ENCODE measurements at places on chromosomes 12 and 14.

DNA sequence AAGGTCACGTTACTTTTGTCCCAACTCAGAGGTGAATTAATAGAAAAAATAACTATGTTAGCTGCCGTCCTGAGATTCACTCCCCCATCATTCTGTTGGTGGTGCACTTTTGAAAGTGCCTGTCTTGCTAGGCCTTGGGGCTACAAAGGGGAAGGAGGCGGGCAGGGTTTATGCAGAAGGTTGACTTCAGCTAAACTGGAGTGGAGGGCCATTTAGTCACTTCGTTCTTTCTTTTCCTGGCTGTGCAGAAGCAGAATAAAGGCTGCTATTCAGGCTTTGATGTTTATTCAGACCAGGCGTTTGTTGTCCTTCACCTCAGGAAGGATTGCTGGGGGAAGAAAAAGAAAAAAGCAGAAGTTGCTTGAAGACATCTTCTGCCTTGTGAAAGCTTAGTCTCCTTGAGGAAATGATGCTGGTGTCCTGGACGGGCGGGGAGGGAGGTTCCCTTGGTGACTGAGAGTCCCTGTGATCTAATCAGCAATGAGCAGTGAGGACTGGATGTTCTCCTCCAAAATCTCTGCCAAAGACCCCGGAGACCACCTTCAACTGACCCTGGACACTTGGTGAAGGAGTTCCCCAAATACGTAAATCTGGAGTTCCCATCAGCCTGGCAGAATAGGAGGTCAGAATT, 4.0 kb downstream of the GLT1D1 start:
- no peaks in the 10 kb centered on the region for H3K4me1 ChIP-seq
- DNase-seq, result no peak
- H3K27ac ChIP-seq, result no peak overlapping the region
- H3K4me3 ChIP-seq, result no peak overlapping the region
- H3K36me3 ChIP-seq, result no peaks in the 10 kb centered on the region
- H3K27me3 ChIP-seq, result peaks cover 2% of the 10 kb centered on the region

GRCh38 chr14:75293920-75294648, 15.5 kb downstream of the FOS start:
- peaks cover 16% of the 10 kb centered on the region for H3K4me1 ChIP-seq
- H3K4me3 ChIP-seq, result peak overlapping the region; percentile 34
- peak; percentile 96 for DNase-seq
- no peaks in the 10 kb centered on the region for H3K36me3 ChIP-seq

DNA sequence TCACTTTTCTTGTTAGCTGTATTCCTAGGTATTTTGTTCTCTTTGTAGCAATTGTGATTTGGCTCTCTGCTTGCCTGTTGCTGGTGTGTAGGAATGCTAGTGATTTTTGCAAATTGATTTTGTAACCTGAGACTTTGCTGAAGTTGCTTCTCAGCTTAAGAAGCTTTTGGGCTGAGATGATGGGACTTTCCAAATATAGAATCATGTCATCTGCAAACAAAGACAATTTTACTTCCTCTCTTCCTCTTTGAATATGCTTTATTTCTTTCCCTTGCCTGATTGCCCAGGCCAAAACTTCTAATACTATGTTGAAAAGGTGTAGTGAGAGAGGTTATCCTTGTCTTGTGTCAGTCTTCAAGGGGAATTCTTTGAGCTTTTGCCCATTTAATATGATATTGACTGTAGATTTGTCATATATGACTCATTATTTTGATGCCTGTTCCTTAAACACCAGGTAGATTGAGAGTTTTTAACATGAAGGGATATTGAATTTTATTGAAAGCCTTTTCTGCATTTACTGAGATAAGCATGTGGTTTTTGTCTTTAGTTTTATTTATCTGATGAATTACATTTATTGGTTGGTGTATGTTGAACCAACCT, 26.7 kb downstream of the CLECL1 start:
- no peaks in the 10 kb centered on the region for H3K36me3 ChIP-seq
- H3K4me1 ChIP-seq, result no peaks in the 10 kb centered on the region
- H3K27me3 ChIP-seq, result no peaks in the 10 kb centered on the region
- no peak overlapping the region for H3K27ac ChIP-seq
- H3K4me3 ChIP-seq, result no peak overlapping the region
- no peak for DNase-seq

- peak within 1 kb of the TSS; percentile 80 for H3K4me3 ChIP-seq
- peak within 1 kb of the TSS; percentile 89 for H3K27ac ChIP-seq
- DNase-seq, result peak; percentile 96
- H3K4me1 ChIP-seq, result peaks cover 5% of the 10 kb centered on the region
Measured at GRCh38 chr14:34539407-34540180, at the start of gene EAPP. Gene EAPP, minus strand, starts transcription at chr14:34539701. Its CDS starts 73 bp downstream, at chr14:34539628.

GRCh38 chr14:72909163-72909562, 15.3 kb upstream of the DPF3 start:
- H3K27me3 ChIP-seq, result no peaks in the 10 kb centered on the region
- no peaks in the 10 kb centered on the region for H3K4me1 ChIP-seq
- H3K36me3 ChIP-seq, result no peaks in the 10 kb centered on the region
- no peak overlapping the region for H3K4me3 ChIP-seq

DNA sequence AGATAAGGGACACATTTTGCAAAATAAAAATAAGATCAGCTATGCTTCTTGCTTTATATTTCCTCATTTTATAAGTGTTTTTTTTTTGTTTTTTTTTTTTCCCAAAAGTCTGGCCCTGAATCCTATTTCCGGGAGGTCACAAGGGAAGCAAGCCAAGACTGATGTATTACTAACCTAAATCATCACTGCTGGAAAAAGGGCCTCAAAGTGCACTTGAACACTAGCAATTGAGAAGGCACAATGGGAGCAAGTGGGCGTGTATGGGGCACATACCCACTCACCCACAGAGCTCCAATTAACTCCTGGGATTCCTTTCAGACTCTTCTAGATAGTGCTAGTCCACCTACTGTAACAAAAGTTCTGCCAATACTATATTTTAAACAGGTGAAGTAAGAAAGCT, 58.8 kb downstream of the STON2 start:
- no peak overlapping the region for H3K27ac ChIP-seq
- no peaks in the 10 kb centered on the region for H3K4me1 ChIP-seq
- H3K36me3 ChIP-seq, result no peaks in the 10 kb centered on the region
- H3K27me3 ChIP-seq, result no peaks in the 10 kb centered on the region

GRCh38 chr12:91225316-91225715, 42.7 kb upstream of the DCN start:
- H3K36me3 ChIP-seq, result no peaks in the 10 kb centered on the region
- no peaks in the 10 kb centered on the region for H3K27me3 ChIP-seq
- no peak for DNase-seq
- H3K4me3 ChIP-seq, result no peak overlapping the region
- H3K27ac ChIP-seq, result no peak overlapping the region

DNA sequence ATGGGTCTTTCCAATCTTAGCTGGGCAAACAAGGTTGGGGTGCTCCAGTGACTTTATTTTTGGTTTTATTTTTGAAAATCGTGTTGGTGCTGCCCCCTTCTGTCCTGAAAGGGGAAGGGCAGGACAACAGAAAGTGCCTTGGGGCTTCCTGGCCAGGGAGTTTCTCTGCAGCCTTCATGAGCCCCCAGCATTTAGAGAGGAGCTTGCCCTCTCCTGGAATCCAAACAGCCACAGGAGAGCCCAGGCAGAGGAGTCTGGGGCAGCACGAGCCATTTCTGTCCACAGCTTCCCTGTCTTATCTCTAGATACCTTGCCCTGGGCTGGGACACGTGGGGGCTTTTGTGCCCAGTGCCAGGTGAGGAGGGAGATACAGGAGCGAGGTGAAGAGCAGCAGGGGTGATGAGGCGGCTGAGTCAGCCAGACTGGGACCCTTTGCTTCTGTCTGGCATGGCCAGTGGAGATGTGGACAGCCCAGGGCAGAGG, 4.4 kb upstream of the C1RL start:
- no peak overlapping the region for H3K4me3 ChIP-seq
- H3K4me1 ChIP-seq, result peaks cover 3% of the 10 kb centered on the region
- H3K36me3 ChIP-seq, result no peaks in the 10 kb centered on the region
- no peaks in the 10 kb centered on the region for H3K27me3 ChIP-seq
- peak; percentile 43 for DNase-seq

GRCh38 chr14:53957739-53958138, 1.1 kb upstream of the BMP4 start:
- DNase-seq, result no peak
- H3K36me3 ChIP-seq, result peaks cover 5% of the 10 kb centered on the region
- no peaks in the 10 kb centered on the region for H3K27me3 ChIP-seq
- peaks cover 8% of the 10 kb centered on the region for H3K4me1 ChIP-seq
- H3K27ac ChIP-seq, result no peak overlapping the region

GRCh38 chr14:69749956-69750355, 17.0 kb upstream of the SRSF5 start:
- no peak overlapping the region for H3K4me3 ChIP-seq
- H3K27ac ChIP-seq, result no peak overlapping the region
- no peaks in the 10 kb centered on the region for H3K36me3 ChIP-seq
- H3K27me3 ChIP-seq, result no peaks in the 10 kb centered on the region

DNA sequence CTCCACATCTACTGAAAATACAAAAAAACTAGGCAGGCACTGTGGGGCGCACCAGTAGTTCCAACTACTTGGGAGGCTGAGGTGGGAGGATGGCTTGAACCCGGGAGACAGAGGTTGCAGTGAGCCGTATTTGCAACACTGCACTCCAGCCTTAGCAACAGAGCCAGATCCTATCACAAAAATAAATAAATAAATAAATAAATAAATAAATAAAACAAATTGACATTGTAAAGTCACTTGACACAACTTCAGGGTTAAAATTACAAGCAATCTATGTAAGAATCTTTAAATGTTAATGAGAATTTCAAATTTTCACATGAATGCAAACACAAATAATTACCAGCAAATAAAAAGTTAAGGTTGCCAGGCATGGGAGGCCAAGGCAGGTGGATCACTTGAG, 11.1 kb downstream of the ATXN2 start:
- no peaks in the 10 kb centered on the region for H3K27me3 ChIP-seq
- H3K36me3 ChIP-seq, result no peaks in the 10 kb centered on the region
- H3K4me1 ChIP-seq, result no peaks in the 10 kb centered on the region

- H3K27me3 ChIP-seq, result no peaks in the 10 kb centered on the region
- no peak for DNase-seq
- no peaks in the 10 kb centered on the region for H3K4me1 ChIP-seq
- no peak overlapping the region for H3K4me3 ChIP-seq
Measured at GRCh38 chr14:98181768-98182167, 1090.2 kb downstream of the BCL11B start.

GRCh38 chr14:64117671-64118402, 176.3 kb downstream of the ESR2 start:
- no peak overlapping the region for H3K4me3 ChIP-seq
- no peaks in the 10 kb centered on the region for H3K27me3 ChIP-seq
- peaks cover 4% of the 10 kb centered on the region for H3K4me1 ChIP-seq
- DNase-seq, result no peak
- H3K27ac ChIP-seq, result no peak overlapping the region

DNA sequence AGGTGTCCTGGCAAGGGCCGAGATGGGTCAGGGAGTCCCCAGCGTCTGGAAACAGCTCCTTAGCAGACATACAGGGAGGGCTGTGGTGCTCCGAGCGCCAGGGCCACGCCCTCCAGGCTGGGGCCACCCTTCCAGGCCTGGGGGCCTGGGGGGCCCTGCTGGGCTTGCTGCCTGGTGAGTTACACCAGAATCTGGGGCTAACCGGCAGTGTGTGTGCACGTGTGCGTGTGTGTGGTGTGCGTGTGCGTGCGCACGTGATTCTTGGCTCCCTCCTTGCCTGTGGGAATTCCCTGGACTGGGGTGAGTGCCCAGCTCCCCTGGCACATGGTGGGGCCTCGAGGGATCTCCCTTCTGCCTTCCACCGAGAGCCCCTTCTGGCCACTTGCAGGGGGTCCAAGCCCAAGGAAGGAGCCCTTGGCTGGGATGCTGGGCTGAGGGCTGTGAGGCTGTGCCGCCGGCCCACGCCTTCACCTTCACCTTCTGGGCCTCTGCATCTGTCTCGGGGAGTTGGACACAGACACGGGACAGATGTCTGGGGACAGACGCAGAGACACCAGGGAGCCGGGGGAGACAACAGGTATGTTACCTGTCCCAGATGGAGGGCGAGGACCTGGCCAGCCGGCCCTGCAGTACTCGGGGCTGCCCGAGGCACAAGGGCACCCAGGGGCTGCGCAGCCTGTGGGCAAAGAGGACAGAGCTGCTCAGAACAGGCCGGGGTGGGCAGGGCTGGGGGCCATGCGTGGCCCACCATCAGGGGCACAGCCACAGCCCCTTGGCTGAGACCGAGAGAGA, 37.2 kb downstream of the BEGAIN start:
- no peaks in the 10 kb centered on the region for H3K27me3 ChIP-seq
- H3K4me3 ChIP-seq, result no peak overlapping the region
- peaks cover 6% of the 10 kb centered on the region for H3K4me1 ChIP-seq
- no peak for DNase-seq

- no peaks in the 10 kb centered on the region for H3K4me1 ChIP-seq
- H3K36me3 ChIP-seq, result no peaks in the 10 kb centered on the region
- no peak for DNase-seq
- H3K4me3 ChIP-seq, result no peak overlapping the region
Measured at GRCh38 chr14:89723930-89724627, 230.5 kb downstream of the EFCAB11 start.

DNA sequence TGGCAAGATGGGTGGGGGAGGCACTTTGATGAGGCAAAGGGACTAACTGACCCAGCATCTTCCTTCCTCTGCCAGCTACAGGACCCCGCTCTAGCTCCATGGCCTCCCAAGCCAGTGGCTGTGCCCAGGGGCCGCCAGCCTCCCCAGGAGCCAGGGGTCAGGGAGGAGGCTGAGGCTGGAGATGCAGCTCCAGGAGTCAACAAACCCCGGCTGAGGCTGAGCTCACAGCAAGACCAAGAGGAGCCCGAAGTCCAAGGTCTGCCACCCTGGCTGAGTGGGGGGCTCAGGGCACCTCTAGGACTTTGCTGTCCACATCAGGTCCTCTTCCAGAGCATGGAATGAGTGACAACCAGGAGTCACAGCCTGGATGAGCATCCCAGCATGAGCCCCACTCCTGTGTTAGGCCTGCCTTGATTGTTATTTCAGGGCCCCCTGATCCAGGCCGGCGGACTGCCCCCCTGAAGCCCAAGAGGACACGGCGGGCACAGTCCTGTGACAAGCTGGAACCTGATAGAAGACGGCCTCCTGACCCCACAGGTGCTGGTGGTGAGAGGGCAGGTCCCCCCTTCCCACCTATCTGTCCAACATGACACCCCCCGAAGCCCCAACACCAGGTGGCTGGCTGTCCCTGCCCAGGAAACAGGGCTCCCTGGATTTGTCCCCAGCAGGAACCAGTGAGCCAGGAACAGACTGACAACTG, 2.5 kb upstream of the CPNE6 start:
- H3K4me1 ChIP-seq, result no peaks in the 10 kb centered on the region
- no peak for DNase-seq
- H3K4me3 ChIP-seq, result no peak overlapping the region
- no peak overlapping the region for H3K27ac ChIP-seq
- peaks cover 1% of the 10 kb centered on the region for H3K27me3 ChIP-seq

DNA sequence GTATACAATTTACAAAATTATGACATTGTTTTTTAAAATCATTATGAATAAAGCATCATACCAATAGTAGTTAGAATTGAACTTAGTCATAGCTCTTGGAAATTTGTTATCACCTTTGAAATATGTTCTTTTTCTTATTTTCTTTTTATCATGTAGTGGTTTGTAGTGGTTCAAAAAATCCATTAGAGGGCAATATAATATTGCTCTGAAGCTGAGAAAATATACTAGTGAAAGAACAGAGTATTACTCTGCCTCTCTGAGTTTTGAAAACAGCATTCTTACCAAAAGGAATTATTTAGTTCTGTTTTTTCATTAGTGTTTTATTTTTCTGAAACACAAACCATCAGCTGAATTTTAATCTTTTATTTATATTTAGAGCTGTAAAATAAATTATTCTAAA, 76.2 kb downstream of the PDZRN4 start:
- H3K36me3 ChIP-seq, result no peaks in the 10 kb centered on the region
- peak; percentile 16 for DNase-seq
- H3K4me3 ChIP-seq, result no peak overlapping the region
- no peak overlapping the region for H3K27ac ChIP-seq
- H3K27me3 ChIP-seq, result no peaks in the 10 kb centered on the region
